A172 (cell line): ENCODE measurements at places on chromosomes 16 and 17. TPM values are rescaled to one million over a fixed set of nuclear protein-coding genes. Genes with fewer than 3 reads are reported as not detected.

- DNase-seq, result no peak
Observed at GRCh38 chr17:75006653-75007052, 5.8 kb upstream of the MRPL58 start.

DNA sequence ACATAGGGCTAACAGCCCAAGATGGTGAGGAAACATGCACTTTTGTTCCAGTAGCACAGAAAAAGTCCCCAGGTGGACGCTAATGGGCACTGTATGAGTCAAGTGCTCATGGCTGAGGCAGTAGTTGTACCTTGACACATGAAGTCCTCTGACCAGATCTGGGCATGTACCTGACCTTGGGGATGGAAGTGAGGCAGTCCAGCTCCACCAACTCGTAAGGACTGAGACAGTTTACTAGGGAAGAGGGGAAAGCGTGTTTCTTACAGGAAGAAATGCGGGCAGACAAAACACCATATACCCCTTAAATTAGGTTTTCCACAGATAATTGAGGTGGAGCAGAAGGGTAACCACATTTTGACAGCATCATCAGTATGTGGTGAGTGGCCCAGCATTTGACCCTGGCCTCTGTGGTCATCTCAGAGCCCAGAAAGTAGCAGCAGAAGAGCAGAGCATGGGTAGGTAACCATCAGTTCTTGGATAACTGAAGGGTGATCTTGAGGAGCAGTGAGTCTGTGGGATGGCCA is 32.4 kb upstream of the METTL9 start:
- DNase-seq, result no peak

GRCh38 chr17:73343168-73343634 is 31.4 kb upstream of the CDC42EP4 start:
- DNase-seq, result peak; percentile 87

- DNase-seq, result peak; percentile 41
Observed at GRCh38 chr17:6110592-6110991, 40.4 kb downstream of the WSCD1 start.

IFT20 gene
- 38.9 and 45.5 TPM in 2 replicates for total RNA-seq

GRCh38 chr16:84829168-84829965 is 9.6 kb downstream of the CRISPLD2 start:
- DNase-seq, result peak; percentile 91

GRCh38 chr16:82773018-82773417 is 146.2 kb downstream of the CDH13 start:
- peak; percentile 34 for DNase-seq

ABI3 gene
- total RNA-seq, result 0.07 and 0.41 TPM in 2 replicates

GRCh38 chr17:9239793-9240658 is 218.7 kb downstream of the NTN1 start:
- no peak for DNase-seq

CHD9NB gene
- total RNA-seq, result 1.0 and 1.6 TPM in 2 replicates

DNA sequence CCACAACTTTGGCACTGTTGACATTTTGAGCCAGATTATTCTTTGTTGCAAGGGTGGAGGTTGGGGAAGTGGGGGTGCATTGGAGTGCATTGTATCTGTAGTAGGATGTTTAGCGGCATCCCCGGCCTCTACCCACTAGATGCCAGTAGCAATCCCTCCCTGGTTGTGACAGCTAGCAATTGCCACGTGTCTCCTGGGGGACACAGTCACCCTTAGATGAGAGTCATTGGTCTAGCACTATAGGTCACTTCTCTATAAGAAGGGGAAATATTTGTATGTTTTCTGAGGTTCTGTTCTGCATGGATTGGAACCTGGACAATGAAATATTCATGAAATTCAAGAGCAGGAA is 32.4 kb downstream of the MSI2 start:
- no peak for DNase-seq

DNA sequence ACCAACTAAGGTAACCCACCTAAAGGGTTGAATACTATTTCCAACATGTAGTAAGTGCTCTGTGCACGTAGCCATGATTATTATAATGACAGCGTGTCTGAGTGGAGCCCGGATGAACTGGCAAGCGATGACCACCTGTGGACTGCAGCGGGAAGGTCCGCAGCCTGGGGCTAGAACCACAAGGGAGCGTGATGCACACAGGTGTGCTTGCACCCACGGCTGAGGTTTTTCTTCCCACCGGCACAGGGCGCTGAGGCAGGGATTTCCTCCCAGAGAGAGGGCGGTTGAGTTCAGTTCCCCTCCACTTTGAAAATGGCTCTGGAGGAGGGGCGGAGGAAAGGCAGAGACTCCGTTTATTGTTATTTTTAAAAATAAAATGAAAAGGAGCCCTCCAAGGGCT is 221.7 kb upstream of the HSBP1 start:
- DNase-seq, result no peak

CACNA1H gene
- 2.0 and 3.4 TPM in 2 replicates for total RNA-seq

BAIAP3 gene
- total RNA-seq, result 2.4 and 10.3 TPM in 2 replicates

TBC1D3K gene
- 0.10 TPM in 1 of 2 replicates, not detected in the other for total RNA-seq

DNA sequence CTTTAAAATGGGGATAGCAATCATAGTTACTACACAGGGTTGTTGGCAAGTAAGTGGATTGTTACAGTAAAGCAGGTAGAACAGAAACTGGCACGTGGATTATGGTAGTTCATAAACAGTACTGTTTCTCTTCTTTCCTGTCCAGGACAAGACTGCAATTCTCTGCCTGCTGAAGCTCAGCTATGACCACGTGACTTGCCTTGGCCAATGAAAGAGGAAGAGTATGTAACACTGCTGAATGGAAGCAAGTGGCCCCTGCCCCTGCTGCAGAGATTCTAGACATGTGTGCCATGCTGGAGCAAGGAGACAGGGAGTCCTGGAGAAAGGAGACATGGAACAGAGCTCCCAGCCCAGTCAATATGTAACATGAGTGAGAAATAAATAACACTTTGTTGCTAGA is 66.6 kb upstream of the TOX3 start:
- DNase-seq, result no peak

DNA sequence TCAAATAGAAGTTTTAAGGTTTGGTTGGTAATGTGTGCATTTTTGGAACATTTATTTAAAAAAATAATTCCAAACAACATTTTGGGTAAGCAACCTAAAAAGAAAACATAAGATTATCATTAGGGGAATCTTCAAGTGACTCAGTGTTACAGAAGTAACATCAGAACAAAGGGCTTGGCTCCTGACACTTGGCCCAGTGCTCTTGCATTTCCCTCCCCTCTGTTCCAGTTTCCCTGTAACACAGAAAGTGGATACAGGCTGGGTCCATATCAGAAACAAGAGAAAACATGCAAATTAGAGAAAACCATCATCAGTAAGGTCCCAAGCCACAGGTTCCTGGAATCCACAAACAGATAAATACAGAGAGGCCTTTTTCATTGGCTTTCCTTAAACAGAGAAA is 40.1 kb downstream of the SKAP1 start:
- DNase-seq, result no peak

DNA sequence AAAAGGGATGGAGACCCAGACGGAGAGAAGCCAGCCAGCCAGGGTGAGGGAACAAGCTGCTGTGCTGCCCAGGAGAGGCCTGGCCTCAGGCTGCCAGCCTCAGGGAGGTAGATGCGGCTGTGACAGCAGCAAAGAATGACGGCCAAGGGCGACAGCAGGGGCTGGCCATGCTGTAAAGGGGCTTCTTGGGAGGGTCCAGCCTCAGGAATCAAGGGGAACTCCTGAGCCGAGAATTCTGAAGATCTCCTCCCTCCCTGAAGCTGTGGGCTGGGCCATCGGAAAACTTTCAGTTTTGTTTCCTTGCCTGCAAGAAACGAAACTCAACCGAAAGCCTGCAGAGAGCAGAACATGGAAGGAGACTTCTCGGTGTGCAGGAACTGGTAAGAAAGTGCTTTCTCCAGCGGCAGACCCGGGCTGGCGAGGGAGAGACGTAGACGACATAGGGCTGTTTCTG is at the start of gene XAF1:
Gene XAF1, plus strand, starts transcription at position 316 of the 454 bp plus-strand sequence. Its CDS starts 33 bp downstream, at position 349.
- DNase-seq, result no peak

DNA sequence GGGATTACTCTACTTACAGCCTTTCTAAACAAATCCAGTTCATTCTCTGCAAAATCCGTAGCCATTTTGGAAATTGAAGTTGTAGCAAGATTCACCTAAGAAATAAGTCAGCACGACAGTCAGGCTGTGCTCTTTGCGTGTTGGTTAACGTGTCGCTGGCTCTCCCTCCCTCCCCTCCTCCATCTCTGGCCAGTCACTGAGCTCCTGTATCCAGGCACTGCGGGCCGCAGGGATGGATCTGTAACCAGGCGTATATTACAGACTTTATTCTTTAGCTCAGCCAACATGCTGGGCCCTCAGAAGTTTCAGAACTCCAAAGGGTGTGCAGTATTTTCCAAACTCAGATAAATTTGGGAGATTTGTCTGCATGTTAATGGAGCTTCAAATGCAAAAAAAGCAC is 30.8 kb downstream of the KDM8 start:
- no peak for DNase-seq

DNA sequence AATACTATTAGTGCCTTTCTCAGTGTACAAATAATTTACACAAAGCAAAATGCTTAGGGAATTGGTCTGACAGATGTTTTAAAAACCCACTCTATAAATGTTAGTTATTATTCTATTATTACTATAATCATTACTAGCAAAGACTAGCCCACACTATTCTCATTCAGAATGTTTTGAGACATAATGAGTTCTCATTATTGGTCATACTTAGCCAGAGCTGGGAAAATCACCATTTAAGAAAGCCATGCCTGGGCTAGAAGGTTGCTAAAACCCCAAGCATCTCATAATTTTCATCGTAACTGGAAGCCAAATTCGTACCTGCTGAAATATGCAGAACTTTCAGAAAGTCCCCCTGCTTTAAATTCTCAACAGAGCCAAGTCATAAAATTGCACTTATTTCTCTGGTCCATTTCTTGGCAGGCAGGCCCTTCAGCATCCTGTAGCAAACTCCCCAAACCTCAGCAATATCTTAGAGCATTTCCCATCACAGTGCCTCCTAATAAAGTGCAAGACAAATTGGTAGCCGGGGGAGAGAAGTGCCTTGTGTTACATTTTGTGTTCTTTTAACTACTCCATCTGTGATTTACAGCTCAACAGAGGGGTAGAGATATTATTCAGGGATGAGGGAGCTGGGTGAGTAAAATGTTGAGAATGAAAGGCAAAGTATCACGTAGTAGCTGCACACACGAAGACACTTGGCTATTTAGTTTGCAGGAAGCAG is 79.8 kb upstream of the ADAMTS18 start:
- no peak for DNase-seq

DNA sequence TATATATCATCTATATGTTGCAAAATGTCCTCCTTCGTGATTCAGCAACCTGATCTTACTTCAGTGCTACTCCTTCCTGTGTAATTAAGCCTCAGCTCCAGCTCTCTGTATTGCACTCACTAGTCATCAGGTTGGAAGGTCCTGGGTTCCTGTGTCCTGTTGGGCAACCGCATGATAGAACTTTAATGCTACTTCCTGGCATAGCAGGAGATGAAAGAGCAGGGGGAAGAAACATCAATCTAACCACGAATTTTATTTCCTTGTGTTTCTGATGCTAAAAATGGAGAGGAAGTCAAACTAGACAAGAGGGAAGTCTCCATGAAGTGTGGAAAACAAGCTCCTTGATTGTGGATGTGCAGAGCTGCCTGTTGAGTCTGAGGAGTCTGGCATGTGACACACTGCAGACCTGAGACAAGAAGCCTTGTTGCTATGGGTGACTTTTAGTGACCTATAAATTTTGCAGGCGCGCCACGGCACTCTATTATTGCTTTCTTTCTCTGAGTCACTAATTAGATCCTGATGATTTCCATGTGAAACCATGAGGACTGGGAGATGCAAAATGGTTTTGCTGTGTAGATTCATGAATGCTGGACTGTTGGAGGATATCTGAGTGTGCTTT is 25.6 kb downstream of the IGSF6 start:
- DNase-seq, result peak; percentile 77
